ENCODE measurements at places on chromosomes 7 and 10.

DNA sequence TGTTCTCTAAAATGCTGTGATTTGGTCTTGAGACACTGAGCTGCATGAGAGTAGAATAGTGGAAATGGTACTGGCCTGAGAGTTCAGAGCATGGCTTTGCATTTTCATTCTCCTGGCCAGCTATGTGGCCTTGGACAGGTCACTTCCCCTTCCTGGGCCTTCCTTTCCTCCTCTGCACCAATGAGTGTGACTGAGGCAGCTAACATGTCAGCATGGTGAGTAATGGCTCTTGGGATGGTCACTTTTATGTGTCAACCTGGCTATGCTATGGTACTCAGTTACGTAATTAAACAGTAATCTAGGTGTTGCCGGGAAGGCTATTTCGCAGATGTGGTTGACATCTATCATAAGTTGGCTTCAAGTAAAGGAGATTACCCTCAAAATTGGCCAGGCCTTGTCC, 109.3 kb downstream of the RTKN2 start:
- DNase-seq: no peak

DNA sequence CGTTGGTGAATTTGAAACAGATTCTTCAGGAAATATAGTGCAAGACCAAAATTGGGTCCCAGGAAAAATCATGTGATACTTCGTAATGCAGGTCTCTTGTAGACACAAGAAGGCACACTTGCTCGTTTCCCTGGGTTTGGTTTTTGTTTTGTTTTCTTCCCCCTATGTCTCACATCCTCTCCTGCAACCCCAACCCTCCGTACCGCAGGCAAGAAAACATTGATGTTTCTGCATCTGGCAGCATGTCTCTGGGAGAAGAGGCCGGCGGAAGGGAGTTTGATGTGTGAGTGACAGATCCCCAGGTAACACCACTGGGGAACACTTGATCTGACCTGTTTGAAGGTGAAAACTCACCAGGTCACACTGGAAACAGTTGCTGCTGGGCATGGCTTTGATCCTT, 718.5 kb downstream of the AUTS2 start:
- DNase-seq: no peak

- no peak for DNase-seq
These were observed 725.1 kb downstream of the GRID1 start for GRCh38 chr10:85641479-85642009.

GRCh38 chr7:73815436-73815835, 15.4 kb upstream of the CLDN4 start:
- no peak for DNase-seq
